ENCODE measurements at places on chromosomes 7 and 10.

DNA sequence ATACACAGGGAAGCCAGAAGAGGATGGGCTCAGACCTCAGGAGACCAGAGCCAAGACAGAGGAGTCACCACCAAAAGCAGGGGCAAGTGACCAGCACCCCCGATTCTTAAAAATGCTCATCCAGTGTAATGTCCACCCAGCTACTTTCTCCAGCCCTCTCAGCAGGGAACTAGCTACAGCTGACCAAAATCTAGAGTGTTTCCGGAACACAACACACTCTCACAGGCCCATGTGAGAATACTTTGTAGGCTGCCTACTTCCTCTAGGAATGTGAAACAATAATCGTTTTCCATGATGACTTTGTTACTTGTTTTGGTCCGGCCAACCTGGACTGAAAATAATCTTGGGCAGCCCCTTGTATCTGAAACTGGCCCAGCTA is 14.5 kb downstream of the PSAP start:
- no peak for DNase-seq

DNA sequence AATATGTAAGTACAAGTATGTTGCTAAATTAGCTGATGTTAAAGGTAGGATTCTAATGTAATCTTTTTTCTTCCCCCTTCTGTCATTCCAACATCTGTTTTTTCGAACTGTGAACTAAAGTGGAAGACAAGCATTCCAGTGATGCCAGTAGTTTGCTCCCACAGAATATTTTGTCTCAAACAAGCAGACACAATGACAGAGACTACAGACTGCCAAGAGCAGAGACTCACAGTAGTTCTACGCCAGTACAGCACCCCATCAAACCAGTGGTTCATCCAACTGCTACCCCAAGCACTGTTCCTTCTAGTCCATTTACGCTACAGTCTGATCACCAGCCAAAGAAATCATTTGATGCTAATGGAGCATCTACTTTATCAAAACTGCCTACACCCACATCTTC is 62.7 kb downstream of the WAC start:
- no peak for DNase-seq

DNA sequence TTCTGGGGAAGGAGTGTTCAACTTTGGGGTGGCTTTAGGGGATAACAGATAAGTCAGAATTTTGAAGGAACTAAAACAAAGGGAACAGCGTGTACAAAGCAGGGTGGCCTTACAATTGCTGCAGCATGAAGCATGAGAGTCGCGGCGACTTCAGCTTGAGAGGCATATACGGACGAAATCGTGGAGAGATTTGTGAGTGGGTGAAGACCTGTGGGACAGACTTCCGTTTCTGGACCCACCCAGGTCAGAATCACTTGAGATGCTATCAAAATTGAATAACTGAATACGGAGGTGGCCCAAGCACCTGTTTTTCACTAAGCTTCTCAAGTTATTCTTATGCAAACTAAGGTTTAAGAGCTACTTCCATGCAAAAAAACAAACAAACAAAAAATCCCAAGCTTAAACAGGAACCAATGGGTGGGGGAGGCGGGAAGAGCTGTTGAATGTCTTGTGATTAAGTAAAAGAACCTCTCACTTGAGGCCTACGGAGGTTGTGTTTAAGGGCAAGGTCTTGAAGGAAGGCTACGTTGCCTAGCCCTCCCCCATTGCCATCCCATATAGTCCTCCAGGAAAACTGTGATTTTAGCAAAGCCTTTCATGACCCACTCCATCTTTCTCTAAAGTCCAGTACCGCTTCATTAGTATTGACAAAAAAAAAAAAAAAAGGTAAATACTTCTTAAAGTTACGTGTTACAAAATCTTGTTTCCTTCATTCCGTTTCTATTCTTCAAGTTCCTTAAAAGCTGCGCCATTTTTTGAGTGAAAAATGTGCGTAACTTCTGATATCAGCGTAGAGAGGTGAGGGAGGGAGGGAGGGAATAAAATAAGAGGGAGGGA is 1.3 kb upstream of the TRIM24 start:
- DNase-seq = no peak

DNA sequence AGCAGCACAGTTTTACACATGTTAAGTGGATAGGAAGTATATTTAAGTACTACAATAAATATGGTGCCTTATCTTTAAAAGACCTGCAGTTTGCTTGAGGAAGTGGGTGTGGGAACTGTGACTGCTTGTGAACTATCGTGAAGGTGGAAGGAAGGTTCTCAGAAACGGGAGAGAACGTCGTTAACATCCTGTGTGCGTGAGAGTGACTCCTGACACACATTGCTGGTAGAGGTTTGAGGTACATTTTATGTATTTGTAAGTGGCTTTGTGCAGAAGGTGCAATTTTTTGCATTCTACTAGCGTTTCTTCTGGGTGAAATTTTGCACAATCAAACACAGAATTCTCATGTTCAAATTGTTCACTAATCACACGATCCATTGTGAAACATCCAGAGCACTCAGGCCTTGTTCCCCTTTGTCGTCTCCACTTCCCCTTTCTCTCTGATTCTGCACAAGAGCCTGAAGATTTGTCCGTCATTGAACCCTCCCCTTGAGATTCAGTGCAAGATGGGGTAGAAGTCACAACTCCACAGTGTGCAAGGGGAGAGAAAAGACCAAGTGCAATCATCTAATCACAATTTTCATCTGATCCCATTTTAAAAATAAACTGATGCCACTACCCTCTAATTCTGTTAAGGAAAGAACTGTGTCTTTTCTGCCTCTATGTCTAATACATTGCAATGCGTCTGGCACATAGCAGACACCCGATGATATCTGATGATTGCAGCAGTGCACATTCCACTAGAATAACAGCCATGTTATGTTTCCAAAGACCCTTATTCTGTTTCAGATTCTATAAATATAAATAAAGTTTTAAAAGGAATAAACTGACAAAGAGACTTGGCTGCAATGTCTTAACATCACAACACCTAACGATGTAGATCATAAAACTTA is 279.9 kb downstream of the NEBL start:
- no peak for DNase-seq

DNA sequence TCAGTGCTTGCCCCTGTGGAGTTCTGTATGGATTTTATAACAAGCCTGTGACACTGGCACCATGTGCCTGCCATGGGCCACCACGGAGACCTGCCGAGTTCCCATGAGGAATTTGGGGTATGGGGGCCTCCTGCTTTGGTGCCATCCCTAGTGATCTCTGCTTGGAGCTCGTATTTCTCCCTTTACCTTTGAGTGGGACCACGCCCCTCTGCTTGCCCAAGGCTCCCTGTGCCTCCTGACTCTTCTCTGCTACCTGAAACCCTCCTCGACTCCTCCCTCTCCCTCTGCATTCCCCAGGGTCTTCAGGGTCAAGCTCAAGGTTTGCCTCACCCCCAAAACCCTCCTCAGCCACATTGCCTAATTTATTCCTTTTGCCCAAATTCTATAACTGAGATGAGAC is 225.0 kb downstream of the BUB3 start:
- DNase-seq = no peak
